Mononuclear cell (primary cell): ENCODE measurements at places on chromosomes 6 and 20. TPM values are rescaled to one million over a fixed set of nuclear protein-coding genes. Genes with fewer than 3 reads are reported as not detected.

Gene PNLDC1
- 0.10 TPM for total RNA-seq

Gene MCCD1
- total RNA-seq = not detected

Gene ECT2L
- total RNA-seq = not detected

Gene SPATS1
- not detected for total RNA-seq

Gene SDHAF4
- total RNA-seq = 2.6 TPM

Gene CASS4
- 13.4 TPM for total RNA-seq

Gene CD93
- total RNA-seq = 85.5 TPM

Gene PXDC1
- total RNA-seq = 1.6 TPM

Gene GPRC6A
- not detected for total RNA-seq

Gene OR2B6
- not detected for total RNA-seq

Gene CASP8AP2
- total RNA-seq = 16.7 TPM

Gene DEFB132
- not detected for total RNA-seq
